ENCODE measurements at places on chromosomes 6 and 20.

- no peak for DNase-seq
These were observed 62.0 kb upstream of the TENT5A start for GRCh38 chr6:81814370-81815076.

DNA sequence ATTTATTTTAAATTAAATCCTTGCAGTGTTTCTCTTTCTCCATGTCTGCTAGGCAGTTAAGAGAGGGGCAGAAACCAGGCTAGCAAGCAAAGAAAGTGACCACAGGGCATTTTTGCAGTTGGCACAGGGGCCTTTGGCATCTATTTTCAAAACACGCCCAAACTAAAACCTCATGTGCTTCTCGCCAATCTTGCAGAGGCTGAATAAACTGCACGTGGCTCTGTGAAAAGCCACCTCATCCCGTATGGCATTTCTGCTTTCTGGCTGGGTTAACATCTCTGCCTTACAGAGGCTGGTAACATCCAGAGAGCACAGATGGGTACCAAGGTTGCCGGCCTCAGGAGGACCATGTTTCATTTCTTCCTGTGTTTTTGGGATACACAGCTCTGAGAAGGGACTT lies 54.6 kb downstream of the GJA10 start:
- no peak for DNase-seq

GRCh38 chr20:61307686-61308476 lies 55.8 kb downstream of the CDH4 start:
- no peak for DNase-seq

- no peak for DNase-seq
These were observed 88.2 kb upstream of the DST start for GRCh38 chr6:56730663-56731529.

DNA sequence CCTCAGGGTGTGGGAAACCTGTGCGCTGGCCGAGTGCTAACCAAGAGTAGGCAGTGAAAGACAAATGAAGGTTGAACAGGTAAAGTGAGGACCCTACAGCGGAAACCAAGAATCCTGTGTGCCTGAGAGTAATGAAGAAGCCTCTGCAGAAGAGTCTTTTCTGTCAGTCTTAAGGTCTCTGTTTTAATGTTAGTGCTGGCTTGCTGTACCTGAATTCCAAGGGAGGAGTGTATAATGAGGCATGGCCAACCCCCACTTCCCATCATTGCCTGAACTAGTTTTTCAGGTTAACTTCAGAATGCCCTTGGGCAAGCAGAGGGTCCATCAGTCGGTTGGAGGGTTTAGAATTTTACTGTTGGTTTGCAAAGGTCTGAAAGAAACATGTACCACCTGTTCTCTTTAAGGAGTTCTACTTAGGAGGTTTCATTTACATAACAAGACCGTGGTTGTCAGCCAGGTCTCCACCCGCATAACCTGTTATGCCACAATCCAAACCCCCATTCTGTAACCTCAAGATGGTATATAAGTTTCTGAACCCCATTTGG lies 589 bp upstream of the PDCD2 start:
- no peak for DNase-seq

DNA sequence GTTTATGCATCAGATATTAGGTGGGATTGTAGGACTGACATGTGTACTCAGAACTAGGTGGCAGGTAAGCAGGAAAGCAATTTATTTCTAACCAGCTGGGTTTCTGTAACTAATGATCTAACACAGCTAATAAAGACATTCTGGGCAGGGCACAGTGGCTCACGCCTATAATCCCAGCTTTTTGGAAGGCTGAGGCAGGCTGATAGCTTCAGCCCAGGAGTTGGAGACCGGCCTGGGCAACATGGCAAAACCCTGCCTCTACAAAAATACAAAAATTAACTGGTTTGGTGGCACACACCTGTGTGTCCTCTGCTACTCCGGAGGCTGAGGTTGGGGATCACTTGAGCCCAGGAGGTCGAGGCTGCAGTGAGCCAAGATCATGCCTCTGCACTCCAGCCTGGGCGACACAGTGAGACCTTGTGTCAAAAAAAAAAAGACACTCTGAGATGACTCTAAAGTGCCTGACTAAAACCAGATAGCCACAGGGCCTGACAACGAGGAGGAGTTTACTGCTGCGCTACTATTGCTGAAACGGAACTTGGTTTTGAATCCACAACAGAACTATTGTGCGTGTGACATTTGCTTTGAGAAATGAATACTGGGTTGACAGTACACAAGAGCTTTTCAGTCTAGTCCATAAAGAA lies 29.2 kb upstream of the CEP85L start:
- peak; percentile 6 for DNase-seq

GRCh38 chr6:73455865-73456629 lies 4.0 kb upstream of the CGAS start:
- DNase-seq = no peak

GRCh38 chr6:129685662-129686031 lies 24.3 kb downstream of the ARHGAP18 start:
- DNase-seq = no peak

DNA sequence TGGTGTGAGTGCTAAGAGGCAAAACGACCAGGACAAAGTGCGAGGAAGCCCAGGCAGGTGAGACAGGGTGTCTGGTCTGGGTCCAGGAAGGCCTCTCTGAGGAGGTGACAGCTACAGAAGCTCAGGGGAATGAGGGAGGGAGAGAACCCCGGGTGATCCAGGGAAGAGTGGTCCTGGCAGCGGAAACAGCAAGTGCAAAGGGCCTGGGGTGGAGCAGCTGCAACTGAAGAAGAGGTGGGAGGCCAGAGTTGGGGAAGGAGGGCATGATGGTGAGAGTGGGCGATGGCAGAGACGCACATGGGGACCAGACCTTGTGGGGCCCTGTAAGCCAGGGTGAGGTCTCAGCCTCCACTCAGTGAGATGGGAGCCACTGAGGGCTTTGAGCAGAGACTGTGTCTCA lies 45.8 kb downstream of the DLGAP4 start:
- DNase-seq = no peak

DNA sequence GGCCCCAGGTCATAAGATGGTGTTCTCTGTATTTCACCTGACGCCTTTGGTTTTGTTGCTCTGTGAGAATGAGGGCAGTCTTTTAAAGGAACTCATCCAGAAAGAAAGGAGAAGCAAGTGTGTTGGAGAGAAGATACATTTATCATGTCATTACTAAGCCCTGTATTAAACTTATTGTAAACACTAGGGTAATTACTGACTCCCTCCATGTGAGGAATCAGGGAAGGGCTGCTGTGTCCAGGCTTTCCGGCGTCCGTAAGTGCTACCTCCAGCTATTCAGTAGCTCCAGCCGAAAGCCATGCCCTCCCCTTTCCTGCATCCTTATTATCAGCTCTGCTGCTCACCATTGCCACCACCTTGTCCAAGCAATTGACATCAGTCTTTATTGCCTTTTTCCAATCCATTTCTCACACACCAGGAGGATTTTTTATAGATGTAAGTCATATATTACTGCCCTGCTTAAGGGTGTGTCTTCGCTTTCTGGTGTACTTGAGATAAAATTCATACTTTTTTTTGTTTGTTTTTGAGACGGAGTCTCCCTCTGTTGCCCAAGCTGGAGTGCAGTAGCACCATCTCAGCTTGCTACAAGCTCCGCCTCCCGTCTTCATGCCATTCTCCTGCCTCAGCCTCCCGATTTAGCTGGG lies 94.7 kb downstream of the RPP40 start:
- no peak for DNase-seq

DNA sequence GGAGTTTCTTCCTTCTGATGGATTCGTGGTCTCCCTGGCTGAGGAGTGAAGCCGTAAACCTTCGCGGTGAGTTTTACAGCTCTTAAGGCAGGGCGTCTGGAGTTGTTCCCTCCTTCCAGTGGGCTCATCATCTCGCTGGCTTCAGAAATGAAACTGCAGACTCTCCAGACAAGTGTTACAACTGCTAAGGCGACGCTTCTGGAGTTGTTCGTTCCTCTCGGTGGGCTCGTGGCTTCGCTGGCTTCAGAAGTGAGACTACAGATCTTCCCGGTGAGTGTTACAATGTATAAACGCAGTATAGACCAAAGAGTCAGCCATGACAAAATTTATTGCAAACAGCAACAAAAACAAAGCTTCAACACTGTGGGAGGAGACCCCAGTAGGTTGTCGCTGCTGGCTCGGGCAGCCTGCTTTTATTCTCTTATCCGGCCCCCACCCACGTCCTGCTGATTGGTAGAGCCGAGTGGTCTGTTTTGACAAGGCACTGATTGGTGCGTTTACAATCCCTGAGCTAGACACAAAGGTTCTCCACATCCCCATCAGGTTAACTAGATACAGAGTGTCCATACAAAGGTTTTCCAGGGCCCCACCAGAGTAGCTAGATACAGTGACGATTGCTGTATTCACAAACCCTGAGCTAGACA lies 113.2 kb downstream of the GPX5 start:
- no peak for DNase-seq

DNA sequence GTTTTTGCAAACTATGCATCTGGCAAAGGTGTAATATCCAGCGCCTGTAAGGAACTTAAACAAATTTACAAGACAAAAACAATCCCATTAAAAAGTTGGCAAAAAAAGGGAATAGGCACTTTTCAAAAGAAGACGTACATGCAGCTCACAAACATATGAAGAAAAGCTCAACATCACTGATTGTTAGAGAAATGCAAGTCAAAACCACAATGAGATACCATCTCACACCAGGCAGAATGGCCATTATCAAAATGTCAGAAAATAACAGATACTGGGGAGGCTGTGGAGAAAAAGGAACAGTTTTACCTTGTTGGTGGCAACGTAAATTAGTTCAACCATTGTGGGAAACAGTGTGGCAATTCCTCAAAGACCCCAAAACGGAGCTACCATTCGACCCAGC lies 54.2 kb downstream of the TSBP1 start:
- no peak for DNase-seq

GRCh38 chr6:31680226-31681134 lies at the start of gene LY6G5C:
TSS of gene LY6G5C (minus strand) at chr6:31681067. CDS start at chr6:31680373, 694 bp downstream.
- DNase-seq = peak; percentile 88

GRCh38 chr6:88165087-88165843 lies 882 bp downstream of the CNR1 start:
- peak; percentile 76 for DNase-seq

DNA sequence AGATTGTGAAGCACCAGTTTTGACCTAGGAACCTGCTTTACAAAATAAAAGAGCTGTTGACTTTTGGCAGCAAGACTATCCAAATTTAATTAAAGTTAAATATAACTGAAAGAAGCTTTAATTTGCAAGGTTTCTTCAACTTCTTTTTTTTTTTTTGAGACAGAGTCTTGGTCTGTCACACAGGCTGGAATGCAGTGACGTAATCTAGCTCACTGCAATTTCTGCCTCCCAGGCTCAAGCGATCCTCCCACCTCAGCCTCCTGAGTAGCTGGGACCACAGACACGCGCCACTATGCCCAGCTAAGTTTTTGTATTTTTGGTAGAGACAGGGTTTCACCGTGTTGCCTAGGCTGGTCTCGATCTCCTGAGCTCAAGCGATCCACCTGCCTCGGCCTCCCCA lies 13.7 kb upstream of the CSE1L start:
- no peak for DNase-seq

DNA sequence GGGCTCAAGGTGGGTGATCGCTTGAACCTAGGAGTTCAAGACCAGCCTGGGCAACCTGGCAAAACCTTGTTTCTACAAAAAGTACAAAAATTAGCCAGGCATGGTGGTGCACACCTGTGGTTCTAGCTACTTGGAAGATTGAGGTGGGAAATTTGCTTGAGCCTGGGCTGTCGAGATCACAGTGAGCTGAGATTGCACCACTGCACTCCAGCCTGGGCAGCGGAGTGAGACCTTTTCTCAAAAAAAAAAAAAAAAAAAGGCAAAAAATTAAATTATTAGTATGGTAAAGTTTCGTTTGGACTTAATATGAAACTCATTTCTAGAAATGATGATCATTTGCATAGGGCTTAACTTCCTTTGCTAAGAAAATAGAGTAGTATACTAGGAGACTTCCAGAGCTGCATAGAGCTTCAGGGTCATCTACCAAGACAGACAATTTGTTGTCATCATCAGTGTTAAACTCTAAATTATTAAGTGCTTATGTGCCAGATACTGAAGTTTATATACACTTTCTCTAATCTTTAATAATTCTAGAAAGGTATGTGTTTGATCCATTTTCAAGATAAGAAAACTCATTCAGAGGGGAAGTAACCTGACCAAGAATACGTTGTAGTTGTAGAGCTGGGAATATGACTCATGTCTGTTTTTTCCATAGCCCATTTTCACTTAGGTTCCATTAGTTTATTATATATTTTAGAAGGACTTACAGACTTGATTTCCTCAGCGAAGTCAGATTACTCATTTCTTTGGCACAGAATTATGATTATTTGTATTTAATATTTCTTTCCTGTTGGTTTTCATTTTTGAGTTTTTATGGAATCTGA lies 84.5 kb downstream of the SLC16A10 start:
- no peak for DNase-seq

DNA sequence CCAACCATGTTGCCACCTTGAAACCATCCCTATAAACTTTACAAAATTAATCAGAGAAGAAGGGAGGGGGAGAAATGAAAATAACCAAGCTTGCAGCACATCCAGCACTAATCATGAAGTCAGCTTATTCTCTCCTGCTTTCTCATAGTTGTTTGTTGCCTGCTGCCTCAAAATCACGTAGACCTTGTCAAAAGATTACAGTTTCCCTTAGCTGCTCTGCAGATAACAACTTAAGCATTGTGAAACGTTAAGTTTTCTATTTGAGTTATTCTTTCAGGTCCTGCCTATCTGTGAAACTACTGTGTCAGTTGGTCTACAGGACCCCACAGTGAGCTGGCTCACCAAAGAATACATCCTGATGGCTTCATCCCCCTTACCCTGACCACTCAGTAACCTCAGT lies 32.9 kb downstream of the SLC17A4 start:
- no peak for DNase-seq

- no peak for DNase-seq
These were observed 30.1 kb downstream of the TMEM74B start for GRCh38 chr20:1154691-1155090.

GRCh38 chr6:139569566-139569965 lies 195.1 kb upstream of the CITED2 start:
- DNase-seq = no peak

GRCh38 chr20:58665606-58666005 lies 14.5 kb downstream of the STX16 start:
- DNase-seq = peak; percentile 63
